A549 (cell line): ENCODE measurements at places on chromosomes 2 and 18. TPM values are rescaled to one million over a fixed set of nuclear protein-coding genes. Genes with fewer than 3 reads are reported as not detected.

- DNase-seq: no peak
Observed at GRCh38 chr2:216540920-216541319, 42.3 kb downstream of the RPL37A start.

DNA sequence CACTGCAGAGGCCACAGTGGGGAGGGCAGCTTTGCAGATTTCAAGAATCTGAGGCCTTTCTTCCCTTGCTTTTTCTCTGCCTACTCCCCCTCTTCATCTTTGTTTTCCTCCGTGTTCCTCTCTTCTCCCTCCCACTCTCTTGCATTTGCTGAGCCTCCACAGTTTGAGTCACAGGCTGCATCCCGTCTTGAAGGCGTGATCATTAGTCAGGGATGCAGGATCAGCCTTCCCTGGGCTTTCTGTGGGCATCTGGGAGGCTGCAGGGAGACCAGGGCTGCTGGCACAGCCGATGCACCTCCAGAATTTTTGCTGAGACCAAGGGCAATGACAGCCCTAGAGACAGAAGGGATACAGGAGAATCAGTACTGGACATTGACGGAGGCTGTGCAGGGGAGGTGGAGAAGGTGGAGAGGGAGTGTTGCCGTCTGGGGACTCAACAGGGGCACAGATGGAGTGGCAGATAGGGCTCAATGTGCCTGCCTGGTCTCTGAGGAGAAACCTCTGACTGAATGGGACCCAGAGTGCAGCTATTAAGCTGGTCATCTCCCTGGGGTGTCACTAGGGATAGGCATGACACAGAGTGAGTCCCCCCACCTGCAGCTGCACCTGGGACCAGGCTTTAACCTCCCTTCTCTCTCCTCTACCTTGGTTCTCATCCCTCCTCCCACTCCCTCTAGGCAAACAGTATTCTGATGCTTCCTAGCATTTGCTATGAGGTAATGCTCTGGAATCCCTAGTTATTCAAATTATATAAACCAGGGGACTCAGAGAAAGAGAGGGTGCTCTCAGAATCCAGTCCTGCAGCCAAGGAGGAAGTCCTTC lies 29.0 kb upstream of the DNAJC27 start:
- DNase-seq: no peak

GRCh38 chr2:83565626-83566025 lies 893.5 kb downstream of the SUCLG1 start:
- DNase-seq: no peak

DNA sequence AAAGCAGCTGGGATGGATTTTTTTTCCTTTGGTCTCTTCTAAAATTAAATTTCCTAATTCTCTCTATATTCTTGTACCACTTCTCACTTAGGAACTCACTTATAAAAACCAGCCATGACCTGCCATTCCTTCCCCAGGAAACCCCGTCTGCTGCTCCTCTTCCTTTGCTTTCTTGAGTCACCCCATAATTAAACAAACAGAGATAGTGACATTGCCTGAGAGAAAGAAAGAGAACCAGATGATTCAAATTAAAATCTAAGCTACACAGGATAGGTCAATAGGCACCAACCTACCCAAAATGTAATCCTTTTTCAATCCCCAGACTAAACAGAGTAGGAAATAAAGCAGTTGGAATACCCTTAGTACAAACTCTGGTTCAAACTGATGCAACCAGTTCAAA lies 9.7 kb downstream of the STK39 start:
- no peak for DNase-seq

GRCh38 chr2:219627103-219628100 lies at the start of gene SLC4A3:
Gene SLC4A3, plus strand, starts transcription at chr2:219627630. Its CDS starts 363 bp downstream, at chr2:219627993.
- no peak for DNase-seq

DNA sequence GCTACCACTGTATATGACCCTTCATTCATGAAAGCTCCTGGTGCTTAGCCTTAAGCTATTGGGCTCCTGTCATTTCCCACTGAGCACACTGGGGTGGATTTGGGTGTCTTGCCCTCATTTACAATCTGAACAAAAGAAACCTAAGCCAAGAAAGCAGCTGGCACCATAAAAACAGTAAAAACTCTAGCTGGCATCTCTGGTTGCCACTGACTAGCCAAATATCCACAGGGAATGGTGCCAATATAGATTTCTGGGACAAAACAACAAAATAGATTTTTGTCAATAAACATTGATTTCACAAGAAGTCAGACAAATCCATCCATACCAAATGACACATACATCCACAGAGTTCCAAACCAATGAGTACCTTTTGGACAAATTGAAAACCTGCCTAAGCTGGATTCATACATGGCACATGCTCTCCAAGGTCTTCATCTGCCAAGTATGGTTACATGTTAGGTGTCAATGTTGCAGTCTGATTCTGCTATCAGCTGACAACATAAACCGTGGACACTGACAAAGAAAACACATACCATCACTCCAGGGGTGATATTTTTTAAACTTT lies 1081.5 kb upstream of the ZEB2 start:
- no peak for DNase-seq

GRCh38 chr2:162457490-162457889 lies 113.6 kb downstream of the GCA start:
- no peak for DNase-seq

GRCh38 chr2:32788114-32788513 lies 158.6 kb upstream of the LTBP1 start:
- DNase-seq: no peak

DNA sequence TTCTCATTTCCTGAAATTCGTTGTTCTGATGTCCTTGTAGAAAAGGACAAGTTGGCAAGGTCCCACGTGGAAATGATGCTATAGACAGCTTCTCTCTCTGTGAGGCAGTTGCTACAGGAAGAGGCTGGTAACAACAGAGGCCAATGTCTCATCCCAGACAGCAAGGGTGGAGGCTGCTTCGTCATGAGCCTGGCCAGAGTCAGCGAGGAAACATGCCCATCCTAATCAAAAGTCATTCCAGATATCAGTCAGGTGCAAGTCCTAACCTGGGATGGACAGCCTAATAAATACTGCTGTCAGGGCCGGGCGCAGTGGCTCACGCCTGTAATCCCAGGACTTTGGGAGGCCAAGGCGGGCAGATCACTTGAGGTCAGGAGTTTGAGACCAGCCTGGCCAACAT lies 6.4 kb upstream of the SMAD7 start:
- DNase-seq: no peak

- no peak for DNase-seq
Observed at GRCh38 chr2:9052821-9053533, 49.5 kb upstream of the MBOAT2 start.

DNA sequence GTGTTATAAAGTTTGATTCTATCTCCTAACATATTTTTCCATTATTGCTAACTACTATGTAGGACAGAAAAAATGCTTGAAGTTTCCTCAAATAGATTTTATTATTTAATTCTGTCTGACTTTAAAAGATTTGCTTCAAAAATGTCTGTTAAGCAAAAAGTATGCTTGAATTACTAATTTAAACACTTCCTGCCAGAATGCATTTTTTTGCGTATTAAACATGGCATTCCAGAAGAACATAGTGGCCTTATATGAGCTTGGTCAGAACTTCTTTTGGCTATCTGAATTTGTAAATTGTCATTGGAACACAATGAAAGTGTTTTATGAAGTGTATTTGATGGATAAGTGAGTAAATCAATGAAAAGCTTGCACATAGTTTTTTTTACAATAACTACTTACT lies 37.8 kb downstream of the MBD5 start:
- no peak for DNase-seq

- DNase-seq: no peak
Observed at GRCh38 chr2:200943527-200944105, 19.8 kb downstream of the ORC2 start.

The EVA1A gene
- 13.5 to 19.0 TPM (median 16.1 TPM) in 3 replicates for polyA plus RNA-seq

The REG1B gene
- polyA plus RNA-seq: not detected in 3 replicates

The SPP2 gene
- polyA plus RNA-seq: not detected in 3 replicates

The CMPK2 gene
- 0.22 to 0.41 TPM (median 0.22 TPM) in 3 replicates for polyA plus RNA-seq

The C2orf66 gene
- polyA plus RNA-seq: 0.05 to 0.08 TPM in 2 of 3 replicates, not detected in the other

The LIPG gene
- 0.31 to 0.36 TPM (median 0.33 TPM) in 3 replicates for polyA plus RNA-seq

The LOXL3 gene
- 0.27 to 0.53 TPM (median 0.31 TPM) in 3 replicates for polyA plus RNA-seq

The GALNT3 gene
- 0.04 to 0.05 TPM in 2 of 3 replicates, not detected in the other for polyA plus RNA-seq
